KG1 (cell line): ENCODE measurements at places on chromosomes 1 and 21.

GRCh38 chr1:118949315-118949714, 38.8 kb downstream of the TBX15 start:
- DNase-seq: no peak

- DNase-seq: no peak
Observed at GRCh38 chr1:207430602-207431001, 23.5 kb upstream of the CR2 start.

DNA sequence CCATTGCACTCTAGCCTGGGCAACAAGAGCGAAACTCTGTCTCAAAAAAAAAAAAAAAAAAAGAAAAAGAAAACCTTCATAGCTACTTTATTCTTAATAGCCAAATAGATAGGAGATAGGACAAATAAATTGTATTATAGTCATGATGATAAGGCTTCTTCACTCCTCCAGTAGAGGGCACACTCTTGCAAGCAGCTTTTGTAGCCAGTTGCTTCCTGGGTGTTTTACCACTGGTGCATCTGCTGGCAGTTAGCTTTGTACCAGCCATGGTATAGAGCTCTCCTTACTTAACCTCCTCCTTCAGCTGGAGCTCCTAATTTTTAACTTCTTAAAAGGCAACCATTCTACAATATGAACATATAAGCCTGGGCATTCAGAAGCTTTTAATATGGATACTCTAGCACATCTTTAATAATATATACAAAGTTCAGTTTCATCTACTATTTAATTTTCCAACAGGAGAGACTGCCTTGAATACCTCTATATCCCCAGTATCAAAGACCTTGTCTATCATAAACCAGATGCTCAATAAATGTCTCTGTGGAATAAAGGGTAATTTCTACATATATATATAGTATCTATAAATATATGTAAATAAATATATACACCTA, 35.8 kb downstream of the EVI5 start:
- DNase-seq: no peak

DNA sequence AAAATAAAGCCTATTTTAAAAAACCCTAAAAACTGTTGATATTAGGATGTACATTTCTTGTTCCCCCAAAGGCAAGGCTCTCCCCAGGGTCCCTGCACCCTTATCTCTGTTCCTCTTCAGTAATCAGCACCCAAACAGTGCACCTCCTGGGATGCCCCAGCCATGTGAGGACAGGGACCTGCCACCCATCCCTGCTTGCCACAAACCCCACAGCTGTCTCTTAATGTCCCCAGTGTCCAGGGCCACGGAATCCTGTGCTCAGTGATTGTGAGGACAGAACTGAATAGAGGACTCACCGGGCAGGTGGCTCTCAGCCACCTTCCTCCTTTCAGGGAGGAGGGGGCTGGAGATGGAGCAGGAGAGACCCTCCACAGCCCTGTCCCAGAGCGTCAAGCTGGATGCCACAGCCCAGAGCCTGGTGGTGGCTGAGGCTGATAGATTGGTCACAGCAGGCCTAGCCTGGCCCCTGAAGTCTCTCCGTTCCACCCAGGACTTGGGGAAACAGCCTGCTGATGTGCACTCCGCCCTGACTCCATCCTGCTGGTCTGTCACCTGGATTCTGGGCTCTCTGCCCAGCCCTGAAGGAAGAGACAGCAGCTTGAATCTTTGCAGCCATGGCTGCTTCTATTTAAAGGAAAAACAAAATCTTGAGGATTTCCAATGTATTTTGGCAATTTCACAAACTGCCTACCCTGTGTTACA, 23.1 kb downstream of the RNF187 start:
- no peak for DNase-seq

DNA sequence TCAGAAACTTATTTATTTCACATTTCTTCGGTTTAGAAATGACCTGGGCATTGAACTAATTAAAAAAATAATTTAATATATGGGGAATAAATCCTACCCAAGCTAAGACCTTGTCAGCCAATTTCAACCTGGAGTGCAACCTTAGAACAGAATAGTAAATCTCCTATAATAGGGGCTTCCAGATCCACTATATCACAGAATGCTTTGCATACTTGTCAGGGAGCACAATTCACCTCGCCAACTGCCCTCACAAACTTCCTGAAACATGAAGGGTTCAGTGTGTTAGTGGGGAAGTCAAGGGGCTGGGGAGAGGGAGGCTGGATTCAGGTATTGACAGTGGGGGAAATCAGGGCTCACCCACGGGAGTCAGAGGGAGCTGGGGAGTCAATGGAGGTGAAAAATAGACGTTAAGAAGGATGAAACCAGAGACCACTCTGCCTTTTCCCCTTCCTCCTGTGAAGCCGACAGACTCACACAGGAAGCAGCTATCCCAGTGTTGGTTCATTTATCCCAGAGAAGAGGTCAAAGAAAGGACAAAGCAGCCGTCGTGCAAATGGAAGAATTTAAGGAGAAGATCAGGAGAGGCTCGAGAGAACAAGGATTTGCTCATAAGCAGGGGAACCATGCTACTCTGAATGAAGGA, 453.3 kb downstream of the NUF2 start:
- no peak for DNase-seq
